T-helper 1 cell (primary cell): ENCODE measurements at places on chromosomes 11 and 22.

DNA sequence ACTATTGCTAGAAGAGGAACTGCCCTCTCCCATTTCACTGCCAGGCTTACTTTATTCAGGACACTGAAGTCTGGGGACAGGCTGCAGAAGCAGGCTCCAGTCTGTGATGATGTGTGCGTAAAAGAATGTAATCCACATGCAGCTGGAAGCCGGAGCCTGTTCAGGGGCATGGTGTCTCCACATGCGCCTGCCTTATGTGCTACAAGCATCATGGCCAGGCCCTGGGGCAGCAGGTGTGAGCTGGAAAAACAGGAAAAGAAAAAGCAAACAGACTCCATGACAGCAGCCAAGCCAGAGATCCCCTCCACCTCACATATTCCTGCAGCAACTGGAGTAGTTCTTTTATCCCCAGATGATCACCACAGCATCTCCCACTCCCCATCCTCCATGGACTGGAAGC, 33.4 kb downstream of the ARFGAP2 start:
- no peak for DNase-seq

DNA sequence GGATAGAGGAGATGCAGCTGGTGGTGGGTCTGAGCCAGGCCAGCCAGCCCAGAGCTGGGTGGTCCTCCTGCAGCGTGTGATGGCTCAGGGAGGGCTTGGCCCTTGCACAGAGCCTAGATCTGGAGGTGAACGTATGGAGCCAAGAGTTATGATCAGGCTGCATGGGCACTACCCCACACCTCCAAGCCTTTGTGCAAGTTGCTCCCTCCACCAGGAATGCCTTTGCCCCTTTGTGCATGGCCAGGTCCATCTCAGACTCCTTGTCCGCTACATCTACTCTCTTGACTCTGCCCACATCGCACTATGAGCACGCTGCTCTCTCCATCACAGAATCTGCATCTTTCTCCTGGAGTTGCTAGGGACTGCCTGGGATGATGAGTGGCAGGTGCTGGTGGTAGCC, 895.7 kb downstream of the TBC1D22A start:
- DNase-seq, result no peak

DNA sequence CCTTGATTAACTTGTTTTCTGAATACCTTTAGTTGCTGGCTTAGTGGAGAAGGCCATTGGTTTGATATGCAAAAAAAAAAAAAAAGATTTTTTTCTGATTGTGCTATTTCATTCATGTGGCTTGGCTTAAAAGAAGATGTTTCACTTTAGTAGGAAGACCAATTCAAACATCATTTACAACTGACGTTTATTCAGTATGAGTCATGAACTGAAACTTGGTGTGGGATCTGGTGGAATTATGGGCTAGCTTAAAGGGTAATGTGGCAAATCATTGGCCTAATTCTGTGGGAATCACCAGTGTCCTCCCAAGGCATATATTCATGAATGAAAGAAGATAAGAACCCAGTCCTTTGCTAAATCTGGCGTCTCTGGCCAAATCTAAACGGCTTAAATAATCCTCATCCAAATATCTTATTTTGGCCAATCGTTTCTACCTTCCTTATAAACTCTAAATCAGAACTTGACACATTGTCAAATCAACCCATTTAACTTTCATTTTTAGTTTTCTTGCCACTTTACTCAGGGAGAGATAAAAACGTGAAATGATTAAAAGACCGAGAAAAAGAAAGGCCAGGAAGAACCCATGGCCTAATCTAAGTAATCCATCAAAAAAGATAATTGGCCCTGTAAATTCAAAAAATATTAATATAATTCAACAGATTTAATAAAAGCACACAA, 77.0 kb downstream of the DDIAS start:
- DNase-seq, result no peak

- no peak for DNase-seq
Observed at GRCh38 chr22:49703505-49703904, 124.2 kb downstream of the BRD1 start.

GRCh38 chr11:28760676-28761390, 652.6 kb downstream of the METTL15 start:
- DNase-seq, result no peak

GRCh38 chr22:36245805-36246356, 6.6 kb upstream of the APOL2 start:
- DNase-seq, result no peak

- no peak for DNase-seq
Observed at GRCh38 chr11:108586600-108586999, 7.0 kb downstream of the EXPH5 start.

DNA sequence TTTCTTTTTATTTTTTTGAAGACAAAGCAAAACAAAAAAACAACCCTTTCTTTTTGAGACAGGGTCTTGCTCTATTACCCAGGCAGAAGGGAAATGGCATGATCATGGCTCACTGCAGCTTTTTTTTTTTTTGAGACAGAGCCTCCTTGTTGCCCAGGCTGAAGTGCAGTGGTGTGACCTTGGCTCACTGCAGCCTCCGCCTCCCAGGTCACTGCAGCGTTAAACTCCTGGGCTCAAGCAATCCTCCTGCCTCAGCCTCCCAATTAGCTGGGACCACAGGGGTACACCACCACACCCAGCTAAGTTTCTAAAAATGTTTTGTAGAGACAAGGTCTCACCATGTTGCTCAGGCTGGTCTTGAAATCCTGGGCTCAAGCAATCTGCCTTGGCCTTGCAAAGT, 124.6 kb downstream of the ABTB2 start:
- no peak for DNase-seq

- no peak for DNase-seq
Observed at GRCh38 chr11:73152086-73152853, 10.2 kb upstream of the FCHSD2 start.

GRCh38 chr11:62830904-62831519, 839 bp downstream of the STX5 start:
- DNase-seq, result no peak

DNA sequence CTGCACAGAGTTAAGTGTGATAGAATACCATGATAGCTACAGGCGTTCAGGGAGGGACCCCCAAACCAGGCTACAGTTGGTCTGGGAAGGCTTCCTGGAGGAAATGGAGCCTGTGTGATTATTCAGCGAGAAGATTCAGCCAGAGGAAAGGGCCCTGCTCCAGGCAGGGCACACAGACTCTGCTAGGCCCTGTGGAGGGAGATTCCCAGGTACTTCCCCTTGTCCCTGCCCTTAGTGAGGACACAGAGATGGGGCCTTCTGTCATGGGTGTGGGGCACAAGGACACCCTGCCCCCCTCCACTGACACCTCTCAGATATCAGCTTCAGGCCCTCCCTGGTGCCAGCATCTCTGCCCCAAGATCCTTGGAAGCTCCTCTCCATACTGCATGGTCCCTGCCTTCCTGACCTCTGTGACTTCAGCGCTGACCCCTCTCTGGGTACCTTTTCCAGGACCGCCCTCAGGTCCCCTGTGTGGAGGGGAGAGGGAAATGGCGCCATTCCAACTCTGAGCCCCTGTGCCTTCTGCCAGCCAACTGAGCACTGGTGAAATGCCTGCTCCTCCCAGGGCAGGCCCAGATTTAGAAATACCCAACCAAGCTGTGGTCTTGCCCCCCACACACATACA, 12.6 kb upstream of the POU2F3 start:
- DNase-seq, result no peak

DNA sequence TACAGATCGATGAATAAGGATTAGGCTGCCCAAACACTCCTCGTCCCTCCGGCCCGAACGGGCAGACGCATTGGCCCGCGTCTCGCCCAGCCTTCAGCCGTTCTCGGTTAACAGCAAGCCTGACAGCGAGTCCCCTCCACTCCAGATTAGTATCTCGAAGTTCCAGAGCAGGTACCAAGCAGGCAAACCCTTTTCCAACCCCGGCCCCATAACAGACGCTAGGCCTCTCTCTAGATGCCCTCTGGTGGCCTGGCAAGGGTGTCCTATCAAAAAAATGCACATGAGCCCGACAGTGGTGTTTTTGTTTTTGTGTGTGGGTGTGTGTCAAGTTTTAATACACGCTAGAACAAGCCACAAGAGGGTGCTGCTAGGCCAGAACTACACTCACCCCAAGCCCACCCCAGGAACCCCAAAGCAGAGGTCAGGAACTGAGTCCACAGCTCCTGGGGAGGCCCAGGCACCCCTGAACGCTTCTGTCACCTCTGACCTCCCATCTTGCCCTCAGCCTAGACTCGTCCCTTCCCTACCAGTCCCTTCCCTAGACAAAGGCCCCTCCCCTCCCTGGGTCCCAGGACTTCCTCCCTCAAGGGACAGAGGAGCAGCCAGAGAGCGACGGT, 658 bp upstream of the ARFGAP2 start:
- DNase-seq, result peak; percentile 66

DNA sequence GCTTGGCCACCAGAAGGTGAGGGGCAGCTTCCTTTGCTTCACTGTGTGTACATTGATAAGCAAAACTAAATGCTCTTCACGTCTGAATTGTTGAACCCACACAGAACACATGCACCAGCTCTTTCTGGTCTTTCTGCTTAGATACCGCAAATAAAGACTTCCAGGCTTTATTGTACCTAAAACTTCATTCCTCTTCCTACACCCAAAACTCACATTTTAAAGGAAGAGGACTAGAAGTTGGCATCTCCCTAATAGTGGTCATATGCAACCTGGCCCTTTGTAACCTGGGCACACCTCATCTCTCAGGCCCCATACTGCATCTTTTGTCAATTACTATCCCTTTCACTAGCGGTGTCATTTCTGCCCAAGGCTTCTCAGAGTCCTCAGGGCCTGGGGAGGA, 5.9 kb downstream of the SLC17A6 start:
- DNase-seq, result no peak

- DNase-seq, result no peak
Observed at GRCh38 chr11:132785878-132786277, 746.4 kb downstream of the OPCML start.

DNA sequence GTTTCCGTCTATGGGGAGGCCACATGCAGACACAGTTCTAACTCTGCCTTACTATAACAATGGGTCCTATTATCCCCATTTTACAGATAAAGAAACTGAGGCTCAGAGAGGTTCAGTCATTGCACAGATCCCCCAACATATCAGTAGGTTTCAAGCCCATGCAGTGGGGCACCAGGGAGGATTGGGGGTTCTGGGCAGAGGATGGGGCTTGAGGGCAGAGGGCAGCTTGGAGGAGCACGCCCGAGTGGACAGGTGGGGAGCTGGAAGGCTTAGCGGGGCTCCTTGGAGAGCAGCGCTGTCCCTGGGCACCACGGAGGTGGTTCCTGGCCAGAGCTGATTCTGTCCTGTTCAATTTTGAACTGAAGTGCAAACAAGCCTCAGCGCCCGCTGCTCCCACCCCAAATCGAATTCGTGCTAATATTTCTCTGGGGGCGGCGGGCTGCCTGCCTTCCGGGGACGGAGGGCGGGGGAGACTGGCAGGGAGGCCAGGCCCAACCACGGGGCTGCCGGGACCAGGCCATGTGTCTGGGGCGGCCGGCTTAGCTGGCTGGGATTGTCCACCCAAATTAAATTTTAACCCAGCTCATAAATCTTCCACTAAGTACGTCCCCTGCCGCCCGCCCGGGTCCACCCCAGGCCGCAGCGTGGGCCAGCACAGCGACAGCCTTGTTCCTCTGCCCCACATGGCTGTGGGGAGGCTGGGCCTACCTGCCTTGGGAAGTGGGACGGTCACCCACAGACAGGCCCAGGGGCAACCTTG, 49.4 kb downstream of the FLRT1 start:
- DNase-seq, result no peak

DNA sequence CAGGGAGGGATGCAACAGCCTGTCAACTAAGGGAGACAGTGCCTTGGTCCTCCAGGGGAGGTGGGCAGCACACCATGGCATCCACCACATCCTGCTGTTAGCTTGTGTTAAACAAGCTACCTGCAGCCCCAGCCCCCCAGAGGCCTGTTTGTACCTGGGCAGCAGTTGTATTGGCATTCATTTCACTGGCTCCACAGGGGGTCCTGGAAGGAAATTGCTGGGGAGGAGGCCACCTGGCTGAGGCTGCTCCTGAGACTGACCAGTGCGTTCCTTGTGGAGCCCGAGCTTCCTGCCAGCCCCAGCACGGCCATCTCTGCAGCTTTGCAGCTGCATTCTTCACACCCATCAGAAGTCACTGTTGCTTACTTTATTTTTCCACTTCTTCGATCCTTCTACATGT, 479.9 kb downstream of the INSC start:
- DNase-seq, result no peak

- DNase-seq, result no peak
Observed at GRCh38 chr11:46450846-46451477, 59.4 kb upstream of the CHRM4 start.

DNA sequence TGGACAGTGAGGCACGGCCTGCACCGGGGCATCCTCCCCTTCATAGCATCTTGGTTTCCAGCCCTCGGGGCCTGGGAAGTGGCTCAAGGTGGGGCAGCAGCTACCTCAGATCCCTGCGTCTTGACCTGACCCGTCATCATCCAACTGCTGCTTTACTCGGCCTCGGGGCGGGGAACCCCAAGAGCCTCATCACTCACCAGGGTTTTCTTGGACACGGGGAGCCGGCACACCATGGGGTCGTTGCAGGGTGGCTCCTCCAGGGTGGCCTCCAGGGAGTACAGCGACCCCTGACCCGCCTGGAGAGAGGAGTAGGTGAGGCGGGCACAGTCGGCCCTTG, 651 bp downstream of the CTSF start:
- DNase-seq, result no peak

- no peak for DNase-seq
Observed at GRCh38 chr11:40819230-40819629, 640.2 kb downstream of the LRRC4C start.

DNA sequence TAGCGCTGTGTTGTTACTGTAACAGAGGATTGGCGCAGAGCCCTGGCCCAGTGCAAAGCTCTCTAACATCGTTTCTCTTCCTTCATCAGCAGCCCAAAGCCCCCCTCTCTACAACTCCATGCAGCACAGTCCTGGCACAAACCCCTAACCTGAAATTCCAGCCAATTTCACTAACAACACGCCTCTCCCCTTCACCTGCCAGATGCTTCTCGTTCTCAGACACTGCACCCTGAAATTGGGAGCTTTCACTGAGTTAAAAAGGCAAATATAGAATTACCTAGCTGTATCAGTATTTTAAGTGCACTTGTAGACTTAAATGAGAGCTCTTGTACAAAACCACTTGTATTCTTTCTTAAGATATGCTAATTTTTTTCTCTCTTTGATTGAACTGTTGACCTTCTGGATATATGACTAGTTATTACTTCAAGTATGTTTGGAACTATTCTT, 16.3 kb downstream of the GRAP2 start:
- DNase-seq, result no peak

GRCh38 chr11:64376071-64376470, 17.1 kb downstream of the RPS6KA4 start:
- no peak for DNase-seq
